ENCODE measurements at places on chromosomes 2 and 18.

- peak; percentile 1 for DNase-seq
Measured at GRCh38 chr18:22846088-22846683, 86.9 kb upstream of the RBBP8 start.

DNA sequence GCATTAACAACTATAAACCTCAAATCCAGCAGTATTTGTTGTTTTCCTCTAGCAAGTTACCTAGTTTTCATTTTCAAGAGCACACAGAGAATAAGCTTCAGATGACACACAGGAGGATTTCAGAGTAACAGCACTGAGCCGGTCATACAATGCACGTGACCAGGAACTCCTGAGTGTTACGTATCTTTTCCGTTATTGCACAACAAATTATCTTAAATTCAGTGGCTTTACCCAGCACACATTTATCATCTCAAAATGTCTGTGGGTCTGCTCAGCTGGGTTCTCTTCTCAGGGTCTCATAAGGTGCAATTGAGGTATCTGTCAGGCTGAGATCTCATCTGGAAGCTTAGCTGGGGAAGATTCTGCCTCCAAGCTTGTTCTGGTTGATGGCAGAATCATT, 379.5 kb upstream of the KLHL29 start:
- no peak for DNase-seq

GRCh38 chr2:128389388-128390086, 70.9 kb upstream of the HS6ST1 start:
- DNase-seq = no peak

- no peak for DNase-seq
Measured at GRCh38 chr2:159788253-159788652, 9.8 kb downstream of the CD302 start.

DNA sequence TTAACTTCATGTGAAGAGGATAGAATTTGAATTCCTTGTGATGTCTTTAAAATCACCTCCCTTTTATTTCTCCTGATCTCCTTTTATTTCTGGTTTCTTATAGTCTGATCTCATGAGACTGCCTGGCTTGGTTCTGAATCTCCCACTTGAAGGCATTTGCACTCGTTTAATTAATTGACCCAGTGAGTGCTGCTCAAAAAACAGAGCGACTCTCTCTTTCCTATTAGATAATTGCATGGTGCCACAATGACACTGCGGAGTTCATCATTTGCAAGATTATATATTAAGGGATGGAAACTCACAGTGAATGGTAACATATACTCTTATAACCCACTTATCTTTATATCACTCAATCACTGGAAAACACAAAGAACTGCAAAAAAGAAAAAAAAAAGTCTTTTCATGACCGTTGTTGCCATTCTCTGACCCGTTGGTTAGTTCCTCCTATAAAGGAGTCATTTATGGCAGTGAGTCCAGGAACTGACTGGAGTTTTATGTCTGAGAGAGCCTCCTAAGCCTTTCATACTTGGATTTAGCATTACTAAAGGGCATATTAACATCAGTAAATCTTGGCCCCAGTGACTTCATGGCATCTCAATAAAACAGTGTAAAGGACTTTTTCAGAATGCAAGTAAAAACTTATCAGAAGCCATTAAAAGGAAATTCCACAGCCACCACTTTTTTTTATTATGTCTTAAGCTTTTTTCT, 103.3 kb upstream of the EPHA4 start:
- no peak for DNase-seq

DNA sequence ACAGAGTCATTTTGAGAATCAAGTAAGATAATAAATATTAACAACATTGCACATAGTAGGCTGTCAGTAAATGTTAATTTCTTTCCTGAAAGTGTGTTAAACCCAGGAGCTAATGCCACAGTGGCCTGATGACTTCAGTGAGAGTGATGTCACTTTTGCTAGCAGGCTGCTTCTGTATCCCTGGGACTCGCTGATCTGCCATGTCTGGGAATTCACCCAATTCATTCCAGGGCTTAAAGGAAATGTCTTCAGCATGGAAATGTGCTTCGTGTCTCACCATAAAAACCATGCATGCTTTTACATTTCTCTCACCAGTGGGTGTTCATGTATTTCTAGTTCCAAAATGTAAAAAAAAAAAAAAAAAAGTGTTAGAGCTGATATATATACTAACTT, 56.8 kb upstream of the MAPRE3 start:
- no peak for DNase-seq

- no peak for DNase-seq
Measured at GRCh38 chr2:44462934-44463849, 101.4 kb downstream of the CAMKMT start.

DNA sequence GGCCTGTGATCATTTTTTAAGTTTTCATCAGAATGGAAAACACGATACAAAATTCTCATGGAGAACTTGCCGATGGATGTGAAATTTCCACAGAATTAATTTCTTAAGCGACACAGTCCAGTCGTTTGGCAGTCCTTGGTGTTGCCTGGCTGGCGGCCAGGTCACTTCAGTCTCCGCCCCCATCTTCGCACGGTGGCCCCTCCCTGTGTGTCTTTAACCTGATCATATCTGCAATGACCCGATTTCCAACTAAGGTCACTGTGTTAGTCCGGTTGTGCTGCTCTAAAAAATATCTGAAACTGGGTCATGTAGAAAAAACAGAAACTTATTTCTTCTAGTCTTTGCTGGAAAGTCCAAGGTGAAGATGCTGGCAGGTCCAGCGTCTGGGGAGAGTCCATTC, 44.5 kb upstream of the COPS8 start:
- DNase-seq = no peak

DNA sequence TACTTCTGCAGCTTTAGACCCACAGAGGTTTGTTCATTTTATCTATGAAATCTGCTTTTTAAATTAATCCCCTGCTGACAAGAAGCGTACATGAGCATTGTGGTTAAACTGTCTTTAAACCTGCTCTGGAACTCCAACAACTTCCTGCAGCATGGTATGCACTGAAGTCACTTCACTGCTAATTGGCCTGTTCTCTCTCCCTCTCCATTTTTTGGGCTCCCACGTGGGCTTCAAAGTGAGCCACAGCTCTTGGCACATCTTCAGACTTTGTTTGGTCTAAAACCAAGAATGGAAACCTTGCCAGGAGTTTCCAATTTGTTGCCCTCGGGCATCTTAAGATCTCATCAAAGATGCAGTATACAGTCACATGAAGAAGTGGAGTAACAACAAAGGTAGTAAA, 311.4 kb downstream of the LRRTM1 start:
- no peak for DNase-seq

- peak; percentile 77 for DNase-seq
Measured at GRCh38 chr2:68726608-68727367, 7.8 kb upstream of the ARHGAP25 start.

DNA sequence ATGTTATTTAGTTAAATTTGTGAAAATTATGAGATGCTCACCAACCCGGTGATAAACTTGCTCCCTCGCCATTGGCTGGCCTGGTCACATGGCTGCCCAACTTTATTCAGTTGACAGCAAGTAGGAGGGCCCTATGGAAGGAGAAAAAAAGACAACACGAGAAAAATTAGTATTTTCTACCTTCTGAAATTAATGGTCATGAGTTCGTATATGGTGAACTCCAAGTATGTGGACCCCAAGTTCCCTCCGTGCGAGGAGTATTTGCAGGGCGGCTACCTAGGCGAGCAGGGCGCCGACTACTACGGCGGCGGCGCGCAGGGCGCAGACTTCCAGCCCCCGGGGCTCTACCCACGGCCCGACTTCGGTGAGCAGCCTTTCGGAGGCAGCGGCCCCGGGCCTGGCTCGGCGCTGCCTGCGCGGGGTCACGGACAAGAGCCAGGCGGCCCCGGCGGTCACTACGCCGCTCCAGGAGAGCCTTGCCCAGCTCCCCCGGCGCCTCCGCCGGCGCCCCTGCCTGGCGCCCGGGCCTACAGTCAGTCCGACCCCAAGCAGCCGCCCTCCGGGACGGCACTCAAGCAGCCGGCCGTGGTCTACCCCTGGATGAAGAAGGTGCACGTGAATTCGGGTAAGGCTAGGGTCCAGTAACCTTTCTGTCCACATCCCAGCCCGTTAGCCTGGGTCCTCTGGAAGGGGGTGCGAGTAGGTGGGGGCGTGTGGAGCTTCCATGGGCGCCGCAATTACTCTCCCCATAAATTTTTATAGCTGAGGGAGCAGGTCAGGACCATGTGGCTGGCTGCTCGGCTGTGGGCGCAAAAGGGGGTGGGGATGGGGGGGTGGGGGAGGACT, at the start of gene HOXD4:
TSS of gene HOXD4 (plus strand) at position 109 of the 846 bp plus-strand sequence. CDS start at position 193, 84 bp downstream.
- no peak for DNase-seq
